NCI-H2081 treated with DMSO at 0.1 percent for 48 hours (cell line): ENCODE measurements at places on chromosomes 3 and 15.

DNA sequence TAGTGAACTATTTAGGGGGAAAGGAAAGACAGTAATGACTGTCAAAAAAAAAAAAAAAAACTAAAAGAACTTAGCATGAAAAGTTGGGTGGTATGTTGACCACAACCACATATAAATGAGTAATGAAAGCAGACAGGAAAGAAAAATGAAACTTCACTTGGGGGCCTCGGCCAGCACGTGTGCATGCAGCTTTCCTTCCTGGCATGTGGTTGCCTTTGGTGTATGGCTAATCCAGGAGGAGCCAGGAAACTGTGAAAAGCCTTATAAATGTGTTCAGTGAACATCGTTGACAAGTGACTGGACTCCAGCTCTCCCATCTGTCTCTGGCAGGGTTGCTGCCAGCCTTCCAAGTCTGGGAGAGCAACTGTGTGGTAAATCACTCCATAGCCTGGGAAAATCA lies 195.1 kb downstream of the DTWD1 start:
- DNase-seq, result no peak

DNA sequence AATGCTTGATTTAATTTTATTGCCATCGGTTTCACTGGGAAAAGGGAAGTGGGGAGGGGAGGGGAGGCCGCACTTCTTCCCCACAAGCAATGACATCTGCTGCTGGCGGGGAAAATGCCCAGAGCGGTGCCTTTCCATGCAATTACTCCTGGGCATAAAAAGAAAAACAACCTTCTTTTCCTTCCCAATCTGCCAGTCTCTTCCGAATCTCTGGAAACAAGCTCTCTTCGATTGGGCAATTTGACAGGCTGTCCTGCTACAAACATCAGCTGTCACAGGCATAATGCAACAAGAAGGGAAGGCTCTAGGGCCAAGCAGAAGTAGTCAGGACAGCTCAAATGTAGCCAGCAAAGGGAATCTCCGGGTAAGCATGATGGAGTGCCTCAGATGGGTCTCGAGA lies 93.4 kb upstream of the STRIT1 start:
- DNase-seq, result no peak

DNA sequence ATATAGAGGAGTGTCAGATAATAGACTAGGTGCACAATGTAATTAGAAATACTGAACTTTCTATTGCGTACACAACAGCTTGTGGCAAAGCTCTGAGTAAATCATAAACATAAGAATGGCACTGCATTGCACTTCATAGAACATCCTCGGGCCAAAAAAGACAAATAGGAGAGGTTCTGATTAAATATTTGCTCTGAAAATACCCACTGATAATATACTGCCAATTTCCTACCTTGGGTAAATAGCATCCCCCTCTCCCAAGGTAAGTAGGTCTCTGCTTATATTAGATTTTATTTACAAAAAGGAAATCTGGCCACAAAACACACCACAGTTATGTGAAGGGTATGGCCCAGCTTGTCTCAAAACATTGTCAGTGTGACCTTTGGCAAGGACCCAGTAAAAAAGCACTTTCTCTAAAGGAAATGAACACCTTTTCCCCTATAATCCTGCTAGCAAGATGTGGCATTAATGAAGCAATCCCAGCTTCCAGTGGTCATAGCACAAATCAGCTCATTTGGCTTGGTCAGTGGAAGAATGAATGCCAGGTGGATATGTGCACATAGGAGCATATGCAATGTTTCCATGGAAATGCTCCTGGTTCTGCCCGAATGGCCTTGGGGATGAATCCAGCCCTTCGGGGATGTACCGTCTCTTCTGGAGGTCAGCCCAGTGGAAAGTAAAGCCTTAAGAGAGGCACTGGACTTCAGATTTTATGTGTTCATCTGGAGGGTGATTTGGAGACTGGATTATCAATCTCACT lies 315.9 kb downstream of the LSAMP start:
- DNase-seq, result no peak

- no peak for DNase-seq
Measured at GRCh38 chr3:53728606-53729005, 117.6 kb downstream of the CHDH start.

DNA sequence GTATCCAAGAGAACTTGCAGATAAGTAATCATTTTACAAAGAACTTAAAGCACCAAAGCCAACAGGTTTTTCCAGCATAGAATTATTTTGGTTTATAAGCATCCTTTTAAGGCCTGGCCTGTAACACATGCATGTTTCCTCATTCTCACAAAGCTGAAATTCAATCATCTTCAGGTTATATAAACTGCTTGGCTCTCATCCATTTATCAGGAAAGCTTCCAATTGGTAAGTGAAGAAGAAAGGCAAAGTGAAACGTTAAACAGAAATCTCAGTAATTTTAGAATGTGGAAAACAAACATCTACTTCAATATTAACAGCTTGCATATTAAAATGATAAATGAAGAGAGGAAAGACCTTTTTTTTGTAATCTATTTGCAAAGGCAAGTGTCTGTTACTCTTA lies 1.6 kb downstream of the SERP1 start:
- DNase-seq, result no peak

DNA sequence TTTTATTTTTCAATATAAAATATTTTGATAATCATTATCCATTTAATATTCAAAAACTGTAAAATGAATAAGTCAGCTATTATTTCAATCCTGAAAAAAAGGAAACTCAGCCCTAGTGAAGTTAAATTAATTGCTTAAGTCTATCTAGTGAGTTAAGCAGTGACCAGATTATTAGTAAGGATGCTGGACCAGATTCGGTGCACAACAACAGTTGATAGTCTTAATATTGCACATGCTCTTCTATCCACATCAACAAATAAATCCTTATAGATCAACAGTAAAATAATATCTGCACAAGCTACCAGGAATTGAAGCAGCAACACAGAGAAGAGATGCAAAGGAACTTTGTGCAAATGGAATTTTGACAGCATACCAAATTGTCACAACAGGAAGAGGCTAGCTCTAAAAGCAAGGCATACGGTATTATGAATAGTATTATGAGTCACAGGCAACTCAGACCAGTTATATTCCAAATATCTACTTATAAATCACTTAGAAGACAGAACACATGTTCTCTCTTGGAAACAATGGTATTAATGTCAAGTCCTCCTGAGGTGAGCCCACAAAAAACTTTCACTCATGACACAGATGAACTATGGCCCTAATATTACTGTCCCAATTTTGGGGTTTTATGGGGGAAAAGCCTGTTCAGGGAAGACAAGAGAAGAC lies 24.9 kb downstream of the VPS13C start:
- DNase-seq, result no peak

GRCh38 chr3:98395101-98395500 lies 4.6 kb downstream of the OR5K3 start:
- no peak for DNase-seq

DNA sequence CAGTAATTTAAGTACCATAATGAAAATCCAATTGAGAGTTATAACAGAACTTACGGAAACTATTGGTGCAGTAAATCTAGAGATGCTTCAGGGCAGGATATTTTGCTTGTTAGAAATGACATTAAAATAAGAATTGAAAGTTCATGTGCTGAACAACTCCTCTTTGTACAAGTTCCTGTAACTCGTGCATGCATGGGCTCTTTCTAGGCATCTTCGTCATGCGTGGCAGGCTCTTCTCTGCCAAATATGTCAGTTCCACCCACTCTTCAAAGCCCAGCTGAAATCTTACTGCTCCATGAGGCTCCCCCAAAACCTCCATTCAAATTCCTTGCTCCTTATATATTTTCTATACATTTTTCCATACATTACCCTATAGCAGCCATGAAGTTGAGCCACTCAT lies 48.7 kb downstream of the FBN1 start:
- DNase-seq, result no peak

DNA sequence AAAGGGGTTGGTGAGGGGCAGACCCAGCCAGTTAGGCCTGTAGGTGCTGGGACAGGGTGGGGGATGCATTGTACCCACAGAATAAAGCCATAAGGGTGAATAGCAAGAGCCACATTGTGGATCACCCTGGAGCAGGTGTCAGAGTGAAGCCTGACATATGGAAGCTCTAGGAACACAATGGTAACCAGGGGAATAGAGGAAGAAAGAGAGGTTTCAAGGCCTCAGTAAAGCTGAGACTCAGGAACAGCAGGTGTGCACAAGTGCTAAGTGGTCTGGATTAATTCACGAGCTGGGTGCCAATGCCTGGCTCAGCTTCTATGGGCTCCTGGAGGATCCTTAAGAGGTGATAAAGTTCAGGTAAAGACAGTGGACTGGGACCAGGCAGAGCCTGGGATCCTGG lies 323.7 kb upstream of the CTNNB1 start:
- no peak for DNase-seq

DNA sequence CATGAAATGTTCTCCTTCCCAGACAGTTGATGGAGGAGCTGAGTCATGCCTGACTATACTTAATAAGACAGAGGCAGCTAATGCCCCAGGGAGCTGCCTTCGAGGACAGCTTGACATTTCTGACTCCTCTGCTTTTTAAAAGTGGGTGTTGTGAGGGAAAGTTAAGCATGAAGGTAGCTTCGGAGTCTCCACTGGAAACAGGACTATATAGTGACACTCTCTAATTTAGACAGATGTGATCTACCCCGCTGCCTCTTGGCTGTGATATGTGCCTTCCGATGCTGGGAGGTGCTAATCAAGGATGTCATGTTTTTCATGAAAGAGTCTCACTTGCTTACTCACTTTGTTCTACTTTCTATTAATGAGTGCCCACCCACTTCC lies 72.7 kb downstream of the IL1RAP start:
- DNase-seq, result no peak

DNA sequence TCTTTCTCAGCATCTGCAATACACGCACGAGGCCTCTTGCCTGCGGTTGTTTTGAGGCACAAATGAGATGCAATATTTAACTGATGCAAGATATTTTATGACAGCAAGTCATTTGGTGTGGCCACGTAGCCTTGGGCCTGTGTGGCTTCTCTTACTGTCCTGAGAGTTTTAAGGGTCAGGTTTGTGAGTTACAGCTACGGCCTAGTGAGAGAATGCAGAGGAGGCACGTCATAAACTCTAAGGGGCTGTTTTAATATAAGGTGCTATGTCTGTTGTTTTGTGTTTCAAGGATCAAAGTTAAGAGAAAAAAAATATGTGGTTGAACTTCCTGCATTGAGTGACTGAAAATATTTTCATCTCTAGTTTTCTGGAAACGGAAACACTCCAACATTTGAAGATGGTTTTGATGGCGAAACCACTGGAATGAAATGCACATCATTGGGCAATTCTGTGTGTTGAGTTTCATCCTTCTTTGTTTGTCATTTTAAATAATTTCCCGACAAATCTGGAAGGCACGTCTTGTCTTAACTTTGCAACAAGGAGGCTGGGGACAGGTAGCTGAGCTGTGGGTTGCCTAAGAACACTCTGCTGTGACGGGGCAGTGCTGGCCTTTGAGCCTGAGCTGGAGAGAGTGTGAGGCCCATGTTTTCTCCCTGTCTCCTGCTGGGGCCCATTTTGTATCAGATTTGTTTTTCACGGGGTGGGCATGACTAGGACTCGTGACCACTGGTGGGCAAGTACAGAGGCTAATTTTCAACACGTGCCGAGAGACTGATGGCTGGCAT lies 5.1 kb downstream of the APBA2 start:
- no peak for DNase-seq

DNA sequence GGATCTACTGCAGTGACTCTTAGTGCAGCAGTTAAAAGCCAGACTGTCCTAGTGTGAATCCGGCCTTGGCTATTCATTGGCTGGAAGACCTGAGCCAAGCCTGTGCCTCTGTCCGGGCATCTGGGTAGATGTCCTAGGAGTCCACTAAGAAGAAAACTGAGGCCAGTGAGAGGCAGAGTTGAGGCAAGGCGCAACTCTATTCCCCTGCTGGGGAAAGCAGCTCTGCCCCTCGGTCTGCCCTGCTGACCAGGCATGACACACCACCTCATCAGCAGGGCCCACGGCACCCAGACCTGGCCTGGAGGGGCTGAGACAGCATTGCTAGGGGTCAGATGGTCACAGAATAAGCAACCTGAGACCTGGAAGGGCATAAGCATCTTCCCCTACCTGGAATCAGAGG lies 46.7 kb upstream of the ABHD2 start:
- DNase-seq, result no peak

DNA sequence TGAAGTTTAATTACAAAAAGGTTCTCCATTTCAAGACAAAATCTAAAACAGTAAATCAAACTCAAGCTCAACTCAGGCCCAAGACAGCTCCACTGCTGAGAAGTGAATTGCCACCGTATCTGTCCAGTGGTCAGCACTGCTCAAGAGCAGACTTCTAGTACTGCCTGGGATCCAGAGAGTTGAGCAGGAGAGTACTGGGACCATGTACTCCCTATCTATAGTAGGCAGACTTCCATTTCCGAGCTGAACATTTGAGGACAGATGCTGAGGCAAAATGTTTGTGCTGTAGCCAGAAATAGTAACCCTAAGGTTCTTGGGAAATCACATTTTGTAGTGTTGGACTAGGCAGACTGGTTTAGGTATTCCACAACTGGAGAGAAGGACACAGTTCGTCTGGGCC lies 44.1 kb downstream of the MRPL3 start:
- DNase-seq, result no peak

- no peak for DNase-seq
Measured at GRCh38 chr3:142211034-142211433, 14.4 kb downstream of the GK5 start.

DNA sequence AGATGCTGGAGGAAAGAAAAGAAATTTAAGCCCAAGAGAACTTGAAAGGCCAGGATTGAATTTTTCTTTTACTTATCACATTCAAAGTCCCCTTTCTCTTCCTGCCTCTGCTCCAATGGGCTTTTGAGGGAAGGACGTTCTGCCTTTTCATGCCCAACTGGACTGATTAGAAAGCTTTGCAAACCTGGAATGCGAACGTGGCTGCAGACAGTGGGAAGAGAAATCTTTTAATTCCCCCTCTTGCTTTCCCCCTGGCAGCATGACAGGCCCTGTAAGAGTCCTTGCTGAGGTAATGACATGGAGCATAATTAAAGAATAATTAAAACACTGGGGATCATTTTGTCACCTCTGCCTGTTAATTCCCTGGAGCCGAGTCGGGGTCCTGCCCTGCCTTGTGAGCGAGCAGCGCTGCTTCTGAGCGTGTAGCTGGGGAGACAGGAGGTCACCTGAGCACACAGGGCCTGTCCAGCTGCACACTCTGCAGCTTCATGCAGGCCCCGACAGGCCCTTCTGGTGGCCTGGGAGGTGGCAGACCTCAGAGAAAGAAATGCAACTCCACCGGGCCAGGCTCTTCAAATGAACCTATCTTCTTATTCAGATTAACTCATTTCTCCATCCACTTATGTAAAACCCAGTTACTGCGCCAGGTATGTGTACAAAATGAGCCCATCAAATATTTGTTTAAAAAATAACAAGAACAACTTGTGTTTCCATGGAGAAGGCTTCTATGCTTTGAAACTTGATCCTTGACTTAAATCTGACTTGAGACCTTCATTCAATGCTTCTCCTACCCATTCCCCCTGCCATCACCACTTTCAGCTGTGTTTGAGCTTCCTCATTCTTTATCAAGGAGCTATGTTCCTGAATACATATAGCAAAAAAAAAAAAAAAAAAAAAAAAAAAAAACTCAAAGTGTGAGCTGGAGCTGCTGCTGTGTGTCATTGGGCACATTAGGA lies 628.2 kb upstream of the CFAP20DC start:
- no peak for DNase-seq

- DNase-seq, result no peak
Measured at GRCh38 chr3:127077505-127078064, 94.7 kb downstream of the PLXNA1 start.
